Activated CD4-positive, alpha-beta T cell treated with anti-CD3 and anti-CD28 coated beads, Interleukin-2, amount 50 U/mL, for 16 hours (primary cell): ENCODE measurements at places on chromosomes 7 and 10.

- no peak for DNase-seq
Measured at GRCh38 chr10:80410578-80411145, 2.3 kb downstream of the PRXL2A start.

- DNase-seq: no peak
Measured at GRCh38 chr10:128775743-128776142, 649.5 kb upstream of the MKI67 start.

DNA sequence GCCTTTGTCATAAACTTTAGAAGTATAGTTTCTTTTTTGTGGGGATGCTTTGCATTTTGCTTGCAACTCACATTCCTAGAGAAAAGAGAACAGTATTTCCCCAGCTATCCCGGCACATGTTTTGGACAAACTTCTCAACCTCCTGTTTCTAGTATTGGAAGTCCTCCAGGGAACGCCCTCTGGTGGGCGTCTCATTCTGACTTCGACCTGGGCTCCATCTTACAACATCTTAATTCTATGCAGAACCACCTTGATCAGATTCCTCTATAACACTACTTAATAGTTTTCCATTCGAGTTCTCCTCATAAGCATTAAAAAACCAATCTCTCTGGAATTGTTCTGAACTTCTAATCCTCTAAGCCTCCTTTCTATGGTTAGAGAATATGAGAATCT is 139.5 kb upstream of the FZD8 start:
- DNase-seq: no peak

- peak; percentile 90 for DNase-seq
Measured at GRCh38 chr7:36286226-36286625, 103.4 kb upstream of the ANLN start.

DNA sequence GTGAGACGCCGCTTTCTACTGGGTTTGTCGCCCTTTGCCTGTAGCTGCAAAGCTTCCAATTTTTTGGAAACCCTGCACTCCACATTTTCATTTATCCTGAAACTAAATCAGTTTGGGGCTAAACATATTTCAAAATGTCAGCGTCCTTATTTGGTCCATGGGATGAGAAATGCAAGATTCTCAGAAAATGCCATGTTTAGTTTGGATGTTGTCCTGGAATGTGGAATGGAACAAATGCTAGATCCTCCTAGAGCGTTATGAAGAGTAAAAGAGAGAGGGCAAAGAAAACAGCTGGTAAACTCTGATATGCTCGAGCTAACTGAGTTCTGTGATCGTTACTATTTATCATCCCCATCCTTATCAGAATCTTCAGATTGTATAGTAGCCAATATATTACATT is 236.9 kb downstream of the KLF6 start:
- no peak for DNase-seq

GRCh38 chr7:2362385-2363088 is 7.9 kb downstream of the EIF3B start:
- DNase-seq: no peak

DNA sequence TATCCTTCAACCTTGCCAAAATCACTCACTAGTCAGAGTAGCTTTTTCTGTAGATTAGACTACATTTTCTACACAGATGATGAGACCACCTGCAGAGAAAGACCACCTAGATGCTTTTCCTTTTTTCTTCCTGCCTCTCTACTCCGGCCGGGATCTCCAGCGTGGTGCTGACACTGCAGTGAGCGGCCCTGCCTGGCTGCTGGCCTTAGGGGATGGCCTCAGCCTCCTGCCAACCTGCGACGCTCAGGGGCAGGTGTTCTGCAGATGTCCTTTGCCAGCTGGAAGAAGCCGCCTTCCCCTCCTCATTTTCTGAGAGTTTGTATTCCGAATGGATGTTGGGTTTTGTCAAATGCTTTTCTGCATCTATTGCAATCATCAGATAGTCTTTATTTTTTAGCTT is 43.5 kb upstream of the NKX6-2 start:
- DNase-seq: no peak

- no peak for DNase-seq
Measured at GRCh38 chr10:43440463-43441134, 3.7 kb downstream of the ZNF487 start.

- DNase-seq: no peak
Measured at GRCh38 chr7:68250143-68250542, 1253.5 kb downstream of the TYW1 start.

GRCh38 chr7:152501506-152501905 is 65.7 kb upstream of the KMT2C start:
- no peak for DNase-seq

DNA sequence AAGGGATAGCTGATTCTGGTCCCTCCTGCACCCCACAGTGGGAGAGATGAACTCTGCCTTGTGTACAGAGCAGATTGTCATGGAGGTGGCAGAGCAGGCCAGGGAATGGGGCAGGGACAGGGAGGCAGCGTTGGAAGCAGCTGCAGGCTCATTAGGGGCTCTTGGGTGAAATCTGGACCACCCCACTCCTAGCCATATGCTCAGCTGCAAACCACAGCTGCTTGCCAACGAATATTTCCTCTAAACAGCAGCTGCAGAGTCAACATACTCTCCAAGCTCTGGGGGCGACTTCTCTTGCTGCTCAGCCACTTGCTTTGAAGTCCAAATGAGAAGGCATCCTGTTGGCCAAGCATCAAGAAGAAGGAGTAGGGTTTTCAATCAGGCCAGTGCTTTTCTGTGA is 302.3 kb upstream of the AUTS2 start:
- no peak for DNase-seq

DNA sequence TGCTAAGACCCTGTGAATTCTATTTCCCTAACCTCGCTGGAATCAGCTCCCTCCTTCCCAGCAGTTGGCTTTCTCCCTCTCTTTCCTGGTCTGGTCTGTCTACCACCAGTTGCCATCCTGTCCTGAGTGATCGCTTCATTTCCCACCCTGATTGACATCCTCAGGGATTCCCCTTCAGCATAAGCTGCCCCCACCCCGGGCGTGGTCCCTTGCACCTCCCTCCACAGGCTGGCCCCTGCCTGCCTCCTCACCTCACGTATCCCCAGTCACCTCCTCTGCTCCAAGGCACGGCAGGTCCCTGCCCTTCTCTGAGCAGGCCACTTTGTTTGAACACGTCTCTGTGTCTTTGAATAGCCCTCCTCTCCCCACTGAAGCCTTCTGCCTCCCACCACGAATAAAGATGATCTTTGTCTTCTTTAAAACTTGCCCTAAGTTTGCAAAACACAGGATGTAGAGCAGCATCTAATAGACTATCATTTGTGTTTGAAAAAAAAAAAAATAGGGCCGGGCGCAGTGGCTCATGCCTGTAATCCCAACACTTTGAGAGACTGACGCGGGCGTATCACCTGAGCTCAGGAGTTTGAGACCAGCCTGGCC is 233.5 kb downstream of the CUX1 start:
- no peak for DNase-seq

- DNase-seq: peak; percentile 6
Measured at GRCh38 chr10:118106426-118106825, 59.7 kb upstream of the RAB11FIP2 start.

- DNase-seq: no peak
Measured at GRCh38 chr7:122550545-122550944, 148.4 kb downstream of the RNF133 start.

DNA sequence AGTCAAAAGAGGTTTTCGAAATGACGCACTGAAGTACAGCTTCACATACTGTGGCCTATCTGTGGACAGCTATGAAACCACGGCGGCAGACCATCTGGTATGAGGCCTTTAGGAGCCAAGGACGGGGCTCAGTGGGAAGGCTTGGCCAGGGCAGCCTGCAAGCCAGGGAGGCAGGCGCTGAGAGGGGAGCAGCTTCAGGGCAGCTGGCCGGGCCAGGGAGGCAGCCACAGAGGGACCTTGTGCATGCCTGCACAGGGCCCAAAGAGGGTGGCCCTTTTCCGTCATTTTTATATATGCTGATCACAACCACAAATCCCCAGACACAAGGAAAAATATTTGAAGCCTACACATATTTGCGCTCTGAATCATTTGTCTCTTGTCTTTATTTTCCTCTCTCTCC is 13.5 kb downstream of the CALD1 start:
- DNase-seq: no peak

- DNase-seq: no peak
Measured at GRCh38 chr7:127677433-127678230, 25.6 kb downstream of the SND1 start.

- DNase-seq: no peak
Measured at GRCh38 chr7:86785641-86786040, 141.9 kb downstream of the GRM3 start.

- DNase-seq: no peak
Measured at GRCh38 chr7:41437257-41438196, 265.4 kb downstream of the INHBA start.

GRCh38 chr10:61894133-61894532 is 7.4 kb upstream of the ARID5B start:
- DNase-seq: no peak

GRCh38 chr7:75820688-75821087 is 7.1 kb upstream of the CCL24 start:
- DNase-seq: no peak

DNA sequence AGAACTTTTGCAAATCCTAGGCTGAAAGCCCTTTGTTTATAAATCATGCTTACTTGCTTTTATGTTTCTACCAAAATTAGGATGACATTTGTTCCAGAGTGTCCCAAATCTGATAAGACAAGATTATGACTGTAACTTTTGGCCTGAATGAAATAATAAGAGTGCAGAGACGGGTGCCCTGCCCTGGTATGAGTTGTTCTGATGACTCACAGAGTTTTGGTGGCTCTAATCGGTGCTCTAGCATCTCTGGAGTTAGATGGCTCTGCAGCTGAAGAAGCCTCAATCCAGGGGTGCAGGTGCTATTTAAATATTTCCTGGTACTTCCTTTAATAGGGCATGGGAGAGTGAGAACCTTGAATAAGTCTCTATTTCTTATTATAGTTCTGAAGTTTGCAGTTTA is 102.2 kb upstream of the ELMO1 start:
- DNase-seq: no peak

- no peak for DNase-seq
Measured at GRCh38 chr10:14613588-14613920, 161.1 kb downstream of the FAM107B start.

- no peak for DNase-seq
Measured at GRCh38 chr7:159096736-159097581, 47.7 kb downstream of the VIPR2 start.

DNA sequence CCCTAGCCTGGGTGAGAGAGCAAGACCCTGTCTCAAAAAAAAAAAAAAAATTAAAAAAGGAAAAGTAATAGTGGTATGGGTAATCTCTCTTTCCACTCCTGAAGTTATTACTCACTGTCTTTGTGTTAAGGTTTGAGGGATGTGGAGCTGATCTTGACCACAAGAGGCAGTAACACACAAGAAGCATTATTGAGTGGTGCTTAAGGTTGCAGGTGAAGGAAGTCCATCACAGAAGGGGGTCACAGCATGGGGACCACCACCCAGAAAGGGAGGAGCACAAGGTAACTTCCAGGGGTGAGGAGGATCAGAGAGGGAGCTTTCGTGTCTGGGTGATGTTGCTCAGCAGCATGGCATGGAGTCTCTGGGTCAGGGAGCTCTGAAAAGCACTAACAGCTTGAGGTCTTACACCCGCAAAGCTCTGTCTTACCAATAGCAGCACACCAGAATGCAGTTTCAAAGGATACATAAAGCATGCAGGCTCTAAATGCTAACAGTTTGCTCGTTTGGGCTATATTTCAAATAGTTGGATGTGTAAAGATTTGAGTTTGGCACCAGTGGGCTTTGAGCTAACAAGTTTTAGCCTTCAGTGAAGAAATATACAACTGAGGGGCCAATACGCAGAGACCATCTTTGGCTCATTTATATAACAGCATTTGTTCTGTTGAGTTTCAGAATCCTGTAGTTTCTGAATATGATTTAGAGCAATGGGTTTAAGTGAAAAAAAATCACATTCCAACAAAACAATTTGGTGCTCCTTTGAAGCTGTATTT is 100.4 kb upstream of the DNAJC1 start:
- DNase-seq: peak; percentile 3

GRCh38 chr7:98463837-98464557 is 63.1 kb upstream of the BAIAP2L1 start:
- DNase-seq: no peak

DNA sequence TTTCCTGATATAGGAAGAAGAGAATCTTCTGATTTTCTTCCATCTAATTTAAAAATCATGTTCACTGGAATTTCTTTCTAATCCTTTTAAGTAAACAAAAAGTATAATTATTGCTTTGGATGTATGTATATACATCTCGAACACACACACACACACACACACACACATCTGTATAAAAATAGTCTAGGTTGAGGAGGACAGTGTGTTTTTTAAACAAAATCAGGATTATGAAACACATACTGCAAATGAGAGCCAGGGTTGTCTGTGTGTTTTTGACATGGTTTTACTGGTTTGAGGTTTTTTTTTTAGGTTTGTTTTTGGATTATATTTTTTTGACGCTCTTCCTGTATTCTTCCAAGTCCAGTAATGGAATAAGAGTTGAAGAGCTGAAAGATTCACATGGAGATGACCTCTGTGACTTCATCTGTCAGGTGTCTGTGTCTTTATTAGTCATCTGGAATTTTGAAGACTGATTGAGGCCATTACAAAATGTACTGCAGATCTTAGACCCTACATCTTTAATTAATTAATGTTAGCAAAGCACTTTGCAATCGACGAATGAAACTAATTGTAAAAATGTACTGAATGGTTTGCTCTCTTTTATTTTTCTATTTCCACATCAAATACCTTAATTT is 237.1 kb downstream of the SUGCT start:
- DNase-seq: no peak

DNA sequence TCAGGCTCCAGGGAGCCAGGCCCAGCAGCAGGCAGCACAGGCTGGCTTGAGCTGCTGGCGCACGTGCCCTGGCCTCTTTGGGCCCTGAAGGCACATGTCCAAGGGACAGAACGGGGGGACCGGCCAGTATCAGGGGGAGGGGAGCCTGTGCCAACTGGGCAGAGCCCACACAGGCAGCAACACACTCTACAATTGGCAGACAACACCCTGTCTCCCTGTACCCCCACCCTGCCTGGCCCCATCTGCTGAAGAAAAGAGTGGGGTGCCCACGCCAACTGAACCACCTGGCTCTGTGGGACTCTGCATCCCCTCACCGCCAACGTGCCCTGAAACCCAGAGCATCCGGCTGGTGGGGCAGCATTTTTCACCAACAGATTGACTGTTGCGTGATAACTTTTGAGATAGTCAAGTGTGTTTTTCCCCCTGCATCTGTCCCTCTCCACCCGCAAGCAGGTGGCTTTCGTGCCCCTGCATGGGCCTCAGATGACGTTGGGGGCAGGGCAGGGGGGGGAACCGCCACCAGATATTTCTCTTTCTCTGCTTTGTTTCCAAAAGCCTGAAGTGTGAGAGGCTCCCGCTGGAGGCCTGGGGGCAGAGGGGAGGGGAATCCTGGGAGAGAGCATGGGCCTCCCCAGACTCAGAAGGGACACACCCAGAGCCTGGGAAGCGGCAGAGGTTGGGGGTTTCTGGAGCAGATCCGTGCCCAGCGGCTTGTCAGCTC is 21.8 kb downstream of the SLIT1 start:
- no peak for DNase-seq

GRCh38 chr7:28132959-28133870 is 47.4 kb downstream of the JAZF1 start:
- no peak for DNase-seq

GRCh38 chr10:102656791-102657371 is 12.6 kb downstream of the TRIM8 start:
- no peak for DNase-seq
